Iris pigment epithelial cell (primary cell): ENCODE measurements at places on chromosomes 12 and 14.

DNA sequence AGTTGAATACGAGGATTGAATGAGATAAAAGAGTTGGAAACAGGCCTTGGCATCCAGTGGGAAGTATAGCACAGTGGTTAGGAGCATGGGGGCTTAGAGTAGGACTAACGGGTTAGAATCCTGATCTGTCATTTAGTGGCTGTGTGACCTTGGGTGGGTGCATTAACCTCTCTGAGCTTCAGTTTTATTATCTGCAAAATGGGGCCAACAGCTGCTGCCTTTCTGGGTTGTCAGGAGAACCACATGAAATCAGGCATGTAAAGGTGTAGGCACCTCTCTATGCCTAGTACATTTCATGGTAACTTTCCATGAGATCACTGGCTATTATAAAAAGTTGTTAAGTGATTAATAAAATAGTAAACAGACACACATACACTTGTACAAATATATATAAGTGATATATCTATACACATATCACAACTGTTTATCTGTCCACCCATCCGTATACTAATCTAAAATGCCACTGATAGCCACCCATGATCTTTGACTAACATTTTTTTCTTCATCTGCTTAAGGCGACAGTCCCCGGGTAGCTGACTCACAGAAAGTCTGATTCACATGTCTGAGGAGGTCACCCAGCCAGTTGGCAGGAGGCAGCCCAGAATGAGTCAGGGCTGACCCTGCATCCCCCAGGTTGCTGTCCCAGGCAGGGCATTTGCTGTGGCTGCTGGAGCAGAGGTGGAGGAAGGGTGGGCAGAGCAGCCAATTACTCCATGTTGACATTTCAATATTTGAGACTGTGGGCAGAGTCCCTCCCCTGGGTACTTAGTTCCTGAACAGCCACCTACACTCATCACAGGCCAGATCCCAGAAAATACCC is 125.6 kb upstream of the NOS1 start:
- peak; percentile 10 for DNase-seq

- no peak for DNase-seq
Observed at GRCh38 chr12:76101739-76102385, 17.4 kb upstream of the NAP1L1 start.

DNA sequence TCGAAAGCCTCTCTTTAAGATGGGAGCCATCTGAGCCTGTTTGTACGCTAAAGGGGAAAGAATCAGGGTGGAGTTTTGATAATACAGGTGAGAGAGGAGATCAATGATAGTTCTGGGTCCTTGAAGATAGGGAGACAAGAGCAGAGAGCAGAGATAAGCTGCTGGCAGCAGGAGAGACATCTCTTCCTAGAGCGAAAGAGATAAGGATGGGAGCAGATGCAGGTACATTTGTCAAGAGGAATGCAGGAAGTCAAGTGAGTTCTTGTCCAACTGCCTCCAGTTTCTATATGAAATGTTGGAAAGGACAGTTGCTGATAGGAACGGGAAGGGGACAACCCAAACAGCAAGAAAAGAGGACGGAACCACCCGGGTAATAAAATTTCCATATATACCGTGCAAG is 24.7 kb upstream of the HIF1A start:
- no peak for DNase-seq

- DNase-seq = no peak
Observed at GRCh38 chr12:480831-481816, 21.4 kb downstream of the B4GALNT3 start.

DNA sequence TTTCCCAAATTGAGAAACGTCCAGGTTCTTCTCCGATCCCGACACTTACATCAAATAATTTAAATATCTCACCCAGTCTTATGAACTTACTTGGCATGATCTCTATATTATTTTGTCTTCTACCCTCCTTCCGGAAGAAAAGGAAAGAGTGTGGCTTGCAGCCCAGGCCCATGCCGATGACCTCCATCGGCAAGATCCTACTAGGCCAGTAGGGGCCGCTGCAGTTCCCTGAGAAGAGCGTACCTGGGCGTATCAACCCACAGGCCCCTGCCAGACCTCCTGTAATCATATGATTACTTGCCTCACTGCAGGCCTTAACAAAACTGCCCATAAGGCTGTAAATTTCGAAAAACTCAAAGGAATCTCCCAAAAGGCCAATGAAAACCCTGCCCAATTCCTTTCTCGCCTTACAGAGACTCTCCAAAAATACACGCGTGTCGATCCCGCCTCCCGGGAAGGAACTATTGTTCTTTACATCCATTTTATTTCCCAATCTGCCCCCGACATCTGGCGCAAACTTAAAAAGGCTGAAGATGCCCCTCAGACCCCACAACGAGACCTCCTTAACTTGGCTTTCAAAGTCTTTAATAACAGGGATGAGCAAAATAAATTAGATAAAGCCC is 69.6 kb downstream of the MOK start:
- DNase-seq = peak; percentile 89

DNA sequence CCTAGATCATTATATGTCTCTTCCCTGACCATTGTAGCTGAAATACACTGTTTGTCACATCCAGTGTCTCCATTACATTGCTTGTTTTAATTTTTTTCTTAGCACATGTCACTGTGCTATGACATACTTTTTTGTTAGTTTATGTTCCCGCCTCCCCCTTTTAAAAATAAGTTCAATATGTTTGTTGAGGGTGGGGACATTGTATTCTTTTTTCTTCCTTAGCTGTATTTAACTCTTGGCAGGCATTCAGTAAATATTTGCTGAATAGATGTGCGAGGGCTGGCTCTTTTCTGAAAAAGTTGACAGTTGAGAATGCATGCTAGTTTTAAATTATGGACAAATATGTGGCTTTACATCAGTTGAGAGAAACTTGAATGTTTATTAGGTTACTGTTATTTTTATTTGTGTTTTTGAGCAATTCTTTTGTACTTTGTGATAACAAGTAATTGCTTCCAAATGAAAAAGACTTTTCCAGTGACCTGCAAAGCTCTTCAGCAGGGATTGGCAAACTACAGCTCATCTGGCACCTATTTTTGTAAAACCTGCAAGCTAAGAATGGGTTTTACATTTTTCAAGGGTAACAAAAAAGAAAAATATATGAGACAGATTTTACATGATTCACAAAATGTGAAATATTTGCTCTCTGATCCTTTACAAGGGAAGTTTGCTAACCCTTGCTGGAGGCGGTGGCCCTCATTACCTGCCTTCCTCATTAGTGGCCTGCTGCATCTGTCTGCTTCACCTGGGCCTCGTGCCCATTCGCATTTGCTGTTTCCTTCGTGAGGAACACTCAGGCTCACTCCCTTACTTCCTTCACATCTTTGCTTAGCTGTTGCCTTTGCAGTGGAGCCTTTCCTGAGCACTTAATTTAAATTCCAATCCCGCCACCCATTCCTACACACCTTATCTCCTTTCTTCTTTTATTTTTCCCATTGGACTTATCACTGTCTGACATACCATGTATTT is 229.4 kb downstream of the ERC1 start:
- DNase-seq = no peak

- no peak for DNase-seq
Observed at GRCh38 chr14:82366803-82367202, 833.1 kb upstream of the SEL1L start.

GRCh38 chr14:100034961-100035500 is 30.2 kb upstream of the EVL start:
- DNase-seq = no peak

- peak; percentile 32 for DNase-seq
Observed at GRCh38 chr14:52919971-52920370, 30.9 kb downstream of the FERMT2 start.

- no peak for DNase-seq
Observed at GRCh38 chr14:95008445-95009217, 148.7 kb downstream of the DICER1 start.

- no peak for DNase-seq
Observed at GRCh38 chr12:101042211-101042610, 167.8 kb downstream of the SLC5A8 start.

GRCh38 chr14:102370305-102370809 is 7.6 kb downstream of the TECPR2 start:
- peak; percentile 24 for DNase-seq

- DNase-seq = peak; percentile 76
Observed at GRCh38 chr14:26598081-26598671, 343 bp upstream of the NOVA1 start.
